ENCODE measurements at places on chromosomes 16 and 17.
A peak's percentile ranks its signal among the peaks of the same experiment; 100 is the strongest.

- DNase-seq = no peak
These were observed 12.6 kb downstream of the ACTG1 start for GRCh38 chr17:81500047-81500446.

- DNase-seq = no peak
These were observed 33.5 kb downstream of the C16orf87 start for GRCh38 chr16:46797501-46797900.

DNA sequence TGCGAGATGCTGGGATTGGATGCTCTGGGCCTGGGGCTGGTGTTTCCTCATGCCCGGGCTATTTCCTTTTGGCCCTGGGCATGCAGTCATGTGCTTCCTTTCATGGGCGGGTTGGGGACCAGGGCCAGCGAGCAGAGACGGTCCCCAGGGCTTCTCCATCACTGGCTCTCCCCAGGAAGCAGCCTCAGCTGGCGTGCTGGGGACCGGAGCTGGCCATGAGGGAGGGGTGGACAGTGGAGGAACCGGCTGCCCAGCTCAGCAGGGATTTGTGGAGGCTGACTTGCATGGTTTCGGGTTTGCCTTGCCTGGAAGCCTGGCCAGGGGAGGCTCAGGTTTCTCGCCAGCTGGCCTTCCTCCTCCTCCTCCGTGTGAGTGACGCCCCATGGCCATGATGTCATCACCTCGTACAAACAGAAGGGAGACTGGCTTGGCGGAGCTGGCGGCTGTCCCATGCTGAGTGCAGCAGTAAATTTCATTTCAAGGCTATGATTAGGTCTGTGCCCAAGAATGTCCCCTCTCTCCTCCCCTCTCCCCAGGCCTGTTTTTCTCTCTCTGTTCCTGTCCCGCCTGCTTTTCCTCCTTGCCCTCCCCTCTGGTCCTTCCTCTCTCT, 8.9 kb upstream of the TIMP2 start:
- DNase-seq = peak; percentile 82

GRCh38 chr16:85568519-85568918, 44.6 kb upstream of the GSE1 start:
- DNase-seq = no peak

DNA sequence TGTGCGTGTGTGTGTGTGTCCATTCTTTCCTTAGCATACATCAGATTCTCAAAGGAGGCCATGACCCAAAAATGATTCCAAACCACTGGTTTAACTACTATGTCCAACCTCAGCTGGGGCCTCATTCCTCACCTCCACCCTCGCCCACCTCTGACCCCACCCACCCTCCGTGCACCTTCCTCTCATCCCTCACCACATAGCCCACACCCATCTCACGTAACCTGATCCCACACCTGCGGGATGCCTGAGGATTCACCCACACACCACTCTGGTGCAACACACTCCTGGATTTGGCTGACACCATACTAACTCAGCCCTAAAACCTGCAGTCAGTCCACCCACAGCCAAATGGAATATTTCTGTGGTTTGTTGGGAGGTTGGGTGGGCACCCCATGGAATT, 3.3 kb upstream of the CSNK2A2 start:
- DNase-seq = no peak

DNA sequence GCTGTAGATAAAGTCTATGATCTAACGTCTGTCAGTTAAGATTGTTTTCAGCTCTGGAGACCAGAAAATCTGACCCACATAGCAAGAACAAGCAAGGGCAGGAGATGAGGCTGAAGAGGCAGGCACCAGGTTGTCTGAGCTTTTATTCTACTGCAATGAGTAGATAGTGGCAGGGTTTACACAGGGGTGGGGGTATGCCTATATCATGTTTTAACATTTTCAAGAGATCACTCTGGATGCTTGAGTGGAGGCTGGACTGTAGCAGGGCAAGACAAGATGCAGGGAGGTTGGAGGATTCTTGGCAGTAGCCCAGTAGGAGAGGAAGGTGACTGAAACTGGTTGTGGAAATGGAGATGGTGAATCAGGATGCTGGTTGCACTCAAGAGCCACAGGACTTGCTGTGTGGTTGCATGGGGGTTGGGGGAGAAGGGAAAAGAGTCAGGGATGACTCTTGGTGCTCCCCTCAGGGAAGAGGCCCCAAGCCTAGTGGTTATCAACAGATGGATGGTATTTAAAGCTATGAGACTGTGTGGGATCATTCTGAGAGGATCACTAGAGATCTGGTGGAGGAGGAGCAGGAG, 143.1 kb upstream of the KCNJ18 start:
- no peak for DNase-seq

DNA sequence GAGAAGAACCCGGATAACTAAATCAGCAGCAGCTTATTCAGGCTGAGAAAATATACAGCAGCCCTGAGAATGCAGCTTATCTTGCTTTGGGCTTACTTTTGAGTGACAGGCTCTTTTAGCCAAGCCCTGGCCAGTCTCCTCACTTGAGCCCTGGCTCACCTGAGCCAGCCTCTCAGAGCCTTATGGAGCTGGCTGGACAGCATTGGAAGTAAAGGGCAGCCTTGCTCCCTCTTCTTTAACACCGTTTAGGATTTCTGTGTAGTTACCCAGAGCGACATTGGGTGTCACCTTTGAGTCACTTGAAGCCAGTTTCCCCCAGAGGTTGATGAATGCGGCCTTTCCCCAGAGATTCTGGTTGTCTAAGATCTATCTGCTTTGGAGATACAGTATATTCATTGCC, 7.7 kb upstream of the NPIPB2 start:
- peak; percentile 27 for DNase-seq

- DNase-seq = peak; percentile 71
These were observed at the start of gene ADGRG1 for GRCh38 chr16:57628008-57628781. Gene ADGRG1, plus strand, starts transcription at chr16:57628630. Its CDS starts 21,658 bp downstream, at chr16:57650288.

GRCh38 chr16:78729687-78730086, 630.2 kb downstream of the WWOX start:
- no peak for DNase-seq

GRCh38 chr17:3978421-3979289, 14.4 kb upstream of the ATP2A3 start:
- DNase-seq = no peak

GRCh38 chr17:66498580-66498979, 196.2 kb downstream of the PRKCA start:
- DNase-seq = no peak

GRCh38 chr17:6047966-6048365, 22.2 kb upstream of the WSCD1 start:
- no peak for DNase-seq

GRCh38 chr17:28110184-28110583, 67.7 kb downstream of the NLK start:
- DNase-seq = no peak

DNA sequence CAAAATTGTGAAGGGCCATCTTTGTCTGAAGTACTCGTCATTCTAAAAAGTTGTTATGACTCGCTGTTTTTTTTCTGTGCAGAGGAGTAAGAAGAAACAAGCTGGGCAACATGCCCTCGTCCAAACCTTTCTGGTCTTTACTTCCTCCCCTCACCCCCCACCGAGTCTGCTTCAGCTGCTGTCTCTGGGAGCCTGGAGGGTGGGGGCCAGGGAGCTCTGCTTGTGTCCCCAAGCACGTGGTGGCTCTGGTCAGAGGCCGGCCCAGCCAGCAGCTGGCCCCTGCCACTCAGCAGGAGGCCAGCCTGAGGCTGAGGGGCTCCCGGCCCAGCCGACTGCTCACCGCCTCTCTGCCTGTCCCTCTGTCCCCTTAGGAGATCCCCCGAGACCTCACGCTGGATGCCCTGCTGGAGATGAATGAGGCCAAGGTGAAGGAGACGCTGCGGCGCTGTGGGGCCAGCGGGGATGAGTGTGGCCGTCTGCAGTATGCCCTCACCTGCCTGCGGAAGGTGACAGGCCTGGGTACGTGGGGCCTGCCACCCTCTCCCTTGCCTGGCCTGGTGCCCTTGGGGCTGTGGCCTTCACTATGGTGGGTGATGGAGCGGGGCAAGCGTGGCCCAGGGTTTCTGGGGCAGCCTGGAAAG, 53.7 kb upstream of the LGALS9 start:
- peak; percentile 38 for DNase-seq

GRCh38 chr17:57874434-57875289, 24.8 kb upstream of the MRPS23 start:
- DNase-seq = peak; percentile 77

- no peak for DNase-seq
These were observed 2.0 kb upstream of the TNFRSF13B start for GRCh38 chr17:16973760-16974540.

- DNase-seq = no peak
These were observed 868 bp downstream of the MED13 start for GRCh38 chr17:62064029-62064790.

DNA sequence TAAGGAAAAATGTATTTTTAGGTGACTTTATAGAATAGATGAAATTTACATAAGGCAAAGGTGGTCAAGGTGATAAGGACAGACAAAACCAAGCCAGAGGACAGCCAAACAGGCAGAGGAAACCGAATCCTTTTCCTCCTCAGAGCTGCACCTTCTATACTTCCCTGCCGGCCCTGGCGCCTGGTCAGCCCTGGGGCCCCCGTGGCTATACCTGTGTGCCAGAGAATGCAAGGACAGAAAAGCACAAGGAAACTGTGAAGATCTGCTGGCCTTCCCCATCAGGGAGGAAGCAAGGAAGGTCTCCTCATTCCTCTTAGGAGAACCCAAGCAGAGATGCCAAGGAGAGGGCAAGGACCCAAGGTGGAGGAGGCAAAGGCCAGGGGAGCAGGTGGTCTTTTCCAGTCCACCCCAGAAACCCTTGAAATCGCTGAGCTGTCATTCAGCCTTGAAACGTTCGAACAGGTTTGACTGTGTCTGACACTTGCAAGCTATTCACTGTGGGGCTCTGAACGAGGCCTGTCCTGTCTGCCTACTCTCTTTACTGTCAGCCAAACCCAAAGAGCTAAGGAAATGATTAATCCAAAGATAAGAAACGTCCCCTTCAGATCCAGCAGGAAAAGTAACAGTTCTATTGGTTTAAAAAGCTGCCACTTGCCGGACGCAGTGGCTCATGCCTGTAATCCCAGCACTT, 114.4 kb downstream of the XYLT1 start:
- no peak for DNase-seq

DNA sequence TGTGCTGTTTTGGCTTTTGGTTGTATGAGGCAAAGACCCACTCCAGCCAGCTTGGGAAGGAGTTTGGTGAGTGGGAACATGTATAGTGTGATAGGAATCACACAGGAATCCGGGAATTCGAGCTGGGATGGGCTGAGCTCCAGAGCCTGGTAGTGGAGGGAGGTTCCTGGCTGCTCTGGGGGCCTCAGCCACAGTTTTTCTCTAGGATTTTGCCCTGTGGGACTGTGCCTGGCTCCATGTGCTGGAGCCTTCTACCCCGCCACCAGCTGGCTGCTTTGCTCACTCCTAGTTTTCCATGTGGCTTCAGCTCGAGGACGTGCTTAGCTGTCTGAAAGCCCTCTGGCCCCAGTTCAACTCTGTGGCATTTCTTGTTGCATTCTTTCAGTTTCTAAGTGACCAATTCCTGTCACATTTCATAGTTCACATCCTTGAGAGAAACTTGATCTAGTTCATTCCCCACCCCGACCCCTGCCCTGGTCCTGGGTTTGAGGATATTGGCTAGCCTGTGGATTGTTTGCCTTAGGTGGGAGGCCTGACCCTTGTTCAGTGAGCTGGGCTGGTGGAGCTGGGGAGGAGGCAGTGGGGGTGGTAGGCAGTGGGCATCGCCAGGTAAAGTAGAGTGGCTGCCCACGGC, 5.0 kb downstream of the SEC14L1 start:
- DNase-seq = peak; percentile 40

DNA sequence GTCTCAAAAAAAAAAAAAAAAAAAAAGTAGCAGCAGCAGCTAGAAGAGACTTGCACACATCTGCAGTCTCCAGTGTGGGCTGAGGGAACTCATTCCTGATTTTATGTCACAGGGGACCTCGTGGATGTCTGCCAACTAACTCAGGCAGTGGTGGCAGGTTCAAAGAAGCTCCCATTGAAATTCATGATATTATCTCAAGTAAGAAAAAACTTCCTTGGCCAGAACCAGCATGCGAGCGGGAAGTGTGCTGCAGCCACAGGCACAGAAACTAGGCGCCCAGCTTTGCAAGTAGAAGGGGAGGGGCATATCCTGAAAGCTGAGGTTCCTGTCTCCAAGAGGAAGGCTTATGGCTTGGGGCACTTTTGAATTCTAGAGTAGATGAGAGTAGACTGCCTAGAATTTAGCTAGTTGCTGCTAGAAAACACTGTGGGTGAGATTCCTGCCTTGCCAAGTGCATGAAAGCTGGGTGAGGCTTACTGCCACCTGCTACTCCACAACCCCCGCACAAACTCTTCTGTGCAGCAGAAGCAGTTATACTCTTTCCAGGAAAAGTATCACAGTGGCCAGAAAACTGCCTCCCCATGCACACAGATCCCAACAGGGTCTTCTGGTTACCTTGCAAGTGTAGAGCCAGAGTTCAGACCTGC, 603.8 kb upstream of the CA10 start:
- DNase-seq = no peak

DNA sequence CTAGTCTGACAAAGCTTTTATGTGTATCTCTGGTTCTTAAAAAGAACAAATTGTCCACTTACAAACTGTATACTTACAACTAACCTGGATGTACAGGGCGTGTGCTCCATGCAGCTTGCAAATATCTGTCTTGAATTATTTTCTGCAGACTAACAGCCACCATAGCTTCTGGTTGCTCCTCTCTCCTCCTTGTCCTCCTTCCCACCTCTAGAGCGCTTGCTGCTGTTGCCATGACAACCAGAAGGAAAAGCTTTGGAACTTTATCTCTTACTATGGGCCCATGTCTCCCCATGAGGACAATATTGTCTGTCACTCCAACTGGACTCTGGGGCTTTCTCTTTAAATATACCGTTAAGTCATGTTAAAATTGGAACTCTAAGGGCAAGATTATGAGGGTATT, 71.5 kb upstream of the DHX40 start:
- peak; percentile 5 for DNase-seq

- DNase-seq = no peak
These were observed 908 bp upstream of the CLUH start for GRCh38 chr17:2712300-2713043.

DNA sequence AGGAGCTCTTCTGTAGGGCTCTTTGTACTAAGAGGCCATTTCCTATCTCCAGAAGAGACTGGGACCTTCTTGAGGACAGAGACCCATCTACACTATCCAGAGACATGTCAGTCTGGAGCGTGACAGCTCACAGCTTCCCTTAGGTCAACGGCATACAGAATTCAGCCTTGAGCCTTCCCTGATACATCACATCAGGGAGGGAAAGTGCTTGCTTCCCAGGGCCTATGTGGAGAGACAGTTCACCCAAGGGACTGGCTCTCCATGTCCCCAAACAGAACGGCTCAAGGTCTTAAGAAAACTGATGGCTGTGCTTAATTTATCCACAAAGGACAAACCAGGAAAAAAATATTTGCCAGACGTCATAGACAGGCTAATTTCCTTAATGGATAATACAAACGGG, 7.7 kb downstream of the CENPV start:
- DNase-seq = no peak

DNA sequence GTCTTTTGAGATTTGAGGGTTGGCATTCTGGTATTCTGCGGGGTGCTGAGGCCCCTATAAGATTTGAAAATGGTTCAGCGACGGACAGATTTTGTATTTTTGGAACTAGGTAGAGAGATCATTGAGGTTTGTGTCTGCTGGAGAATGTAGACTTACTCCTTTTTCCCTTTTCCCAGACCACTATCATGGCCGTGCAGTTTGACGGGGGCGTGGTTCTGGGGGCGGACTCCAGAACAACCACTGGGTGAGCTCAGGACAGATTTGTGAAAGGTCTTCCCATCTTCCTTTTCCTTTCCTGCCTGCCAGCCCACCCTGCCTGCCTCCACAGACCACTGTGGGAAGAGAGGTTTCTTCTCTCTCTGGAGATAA, 572 bp downstream of the PSMB6 start:
- DNase-seq = peak; percentile 57

Data from nephron progenitor cell (in vitro differentiated cells).